ENCODE measurements at places on chromosomes 16 and 17.

DNA sequence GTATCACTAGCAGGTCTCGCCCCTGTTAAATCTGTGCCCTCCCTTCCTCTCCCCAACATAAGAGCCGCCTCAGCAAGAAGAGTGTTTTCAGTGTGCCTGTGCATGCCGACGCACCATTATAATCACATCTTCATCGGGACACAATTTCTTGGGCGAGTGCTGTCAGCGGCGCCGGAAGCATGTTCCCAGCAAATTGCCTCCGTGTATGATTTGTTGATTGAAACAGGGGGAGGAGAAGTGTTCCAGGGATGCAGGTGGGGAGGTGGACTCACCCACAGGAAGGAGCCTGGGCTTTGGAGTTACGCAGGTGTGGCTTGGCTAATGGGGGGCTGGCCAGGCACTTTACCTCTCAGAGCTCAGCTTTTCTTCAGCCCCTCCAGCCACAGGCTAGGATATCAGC, 53.6 kb downstream of the SPACA3 start:
- no peak for DNase-seq

- DNase-seq, result peak; percentile 66
These were observed 27.3 kb downstream of the KDM8 start for GRCh38 chr16:27230562-27231001.

- no peak for DNase-seq
These were observed 19.9 kb upstream of the COL1A1 start for GRCh38 chr17:50221266-50221863.

DNA sequence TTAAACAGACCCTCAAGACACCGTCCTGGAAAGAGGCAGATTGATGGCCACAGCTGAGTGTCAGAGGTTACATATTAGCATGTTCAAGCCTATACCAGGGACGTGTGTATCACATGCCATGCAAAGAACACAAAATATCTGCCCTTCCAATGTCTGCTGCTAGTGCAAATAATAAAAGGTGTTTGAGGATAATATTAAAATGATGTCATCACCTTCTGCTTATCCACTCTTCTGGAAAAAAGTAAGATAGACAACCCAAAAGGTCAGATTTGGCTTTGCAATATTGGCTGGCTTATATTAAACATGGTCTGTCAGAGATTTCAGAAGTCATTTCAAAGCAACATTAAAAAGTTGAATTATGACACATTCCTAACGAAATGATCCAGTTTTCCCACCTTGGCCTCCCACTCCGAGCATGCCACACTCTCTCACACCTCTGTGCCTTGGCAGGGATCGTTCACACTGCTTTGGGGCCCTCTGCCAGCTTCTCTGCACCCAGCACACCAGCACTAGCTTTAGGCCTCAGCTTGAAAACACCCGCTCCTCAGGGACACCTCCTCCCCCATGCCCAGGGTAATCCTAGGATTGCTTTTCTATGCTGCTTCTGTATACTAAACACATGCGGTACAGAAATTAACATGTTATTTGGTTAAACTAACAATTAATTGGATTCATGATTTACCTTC, 248.2 kb downstream of the NTN1 start:
- no peak for DNase-seq

GRCh38 chr16:57477531-57478202, 8.6 kb downstream of the DOK4 start:
- no peak for DNase-seq

DNA sequence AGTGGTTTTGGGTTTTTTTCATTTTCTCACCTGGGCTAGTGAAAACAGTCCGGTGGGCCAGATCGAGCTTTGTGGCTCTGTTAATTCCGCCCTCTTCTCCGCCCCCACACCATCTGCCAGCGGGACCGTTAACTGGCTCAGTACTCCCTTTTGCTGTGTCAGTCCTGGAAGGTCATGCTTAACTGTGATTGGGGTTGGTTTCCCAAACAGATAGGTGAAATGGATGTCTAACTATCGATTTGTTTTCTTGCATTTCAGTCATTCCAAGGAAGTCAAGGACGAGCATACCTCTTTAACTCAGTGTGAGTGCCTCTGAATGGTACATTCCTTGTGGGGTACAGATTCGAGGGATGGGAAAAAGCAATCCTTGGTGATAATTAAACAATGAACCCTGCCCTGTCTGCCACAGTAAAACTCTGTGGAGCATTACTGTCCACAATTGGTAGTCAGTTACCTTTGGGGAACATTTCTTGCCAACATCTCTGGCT, 56.7 kb downstream of the YPEL2 start:
- DNase-seq, result no peak

- no peak for DNase-seq
These were observed 1.1 kb upstream of the CACNG1 start for GRCh38 chr17:67043283-67043682.

DNA sequence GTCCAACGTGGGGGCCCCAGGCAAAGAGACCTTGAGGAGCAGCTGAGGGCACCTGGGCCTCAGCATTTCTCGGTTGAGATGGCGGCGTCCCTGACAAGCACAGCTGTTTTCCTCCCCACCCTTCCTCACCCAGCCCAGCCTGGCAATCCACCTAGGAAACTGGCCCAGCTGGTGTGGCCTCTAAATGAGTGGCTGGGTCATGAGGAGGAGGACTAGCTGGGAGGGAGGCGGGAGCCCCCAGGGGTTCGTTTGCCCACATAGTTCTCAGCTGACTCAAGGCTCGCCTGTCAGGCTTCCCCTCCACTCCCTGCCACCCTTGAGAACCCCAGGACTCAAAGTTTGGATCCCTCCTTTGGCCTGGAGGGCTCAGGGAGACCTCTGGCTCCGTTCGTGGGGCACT, 5.9 kb downstream of the RNF222 start:
- no peak for DNase-seq

GRCh38 chr16:83856792-83857191, 42.1 kb upstream of the MLYCD start:
- DNase-seq, result no peak

DNA sequence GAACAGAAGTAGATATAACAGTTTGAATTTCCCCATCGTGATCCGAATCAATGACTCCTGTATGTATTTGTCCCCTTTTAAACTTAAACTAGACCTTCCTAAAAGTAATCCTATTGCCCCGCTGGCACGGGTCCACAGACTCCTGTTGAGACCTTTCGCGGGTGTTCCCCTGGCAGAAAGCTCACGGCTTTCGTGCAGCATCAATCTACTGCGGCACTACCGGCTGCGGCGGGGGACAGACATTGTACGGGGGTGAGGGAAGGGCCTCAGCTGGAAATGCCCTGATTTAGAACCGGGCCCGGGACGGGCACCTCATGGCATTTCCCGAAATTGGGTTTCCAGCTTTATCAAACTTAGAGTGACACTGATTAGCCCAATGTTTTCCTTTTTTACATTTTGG, 14.6 kb downstream of the IL32 start:
- DNase-seq, result no peak

- no peak for DNase-seq
These were observed 14.0 kb downstream of the PRSS54 start for GRCh38 chr16:58280846-58281301.

Measured in stimulated activated CD8-positive, alpha-beta memory T cell treated with anti-CD3 and anti-CD28 coated beads, Interleukin-4, amount 100 ng/mL, for 1 hour (primary cell).